ENCODE measurements at places on chromosomes 3 and 15. TPM values are rescaled to one million over a fixed set of nuclear protein-coding genes. Genes with fewer than 3 reads are reported as not detected.

Gene SLC12A1
- total RNA-seq: not detected

Gene ARRDC4
- 0.18 TPM for total RNA-seq

Gene MEGF11
- 0.70 TPM for total RNA-seq

Gene NCEH1
- total RNA-seq: 36.8 TPM

Gene ZPLD1
- 0.05 TPM for total RNA-seq

Gene SYNM
- total RNA-seq: 41.3 TPM

Gene CHRM5
- not detected for total RNA-seq

Gene CX3CR1
- total RNA-seq: not detected

Gene TMEM207
- total RNA-seq: not detected

Gene CYP8B1
- not detected for total RNA-seq

Gene KCNMB3
- 2.1 TPM for total RNA-seq

Gene FOXL2
- 5.3 TPM for total RNA-seq

Gene LRRC31
- not detected for total RNA-seq

Gene CD86
- not detected for total RNA-seq

Measured in A549 treated with ZK216348 at 1 μM for 4 hours (cell line).